Breast epithelium (tissue), 4 donors: ENCODE measurements at places on chromosomes 6 and 20. TPM values are rescaled to one million over a fixed set of nuclear protein-coding genes. Genes with fewer than 3 reads are reported as not detected.
A peak's percentile ranks its signal among the peaks of the same experiment; 100 is the strongest.

The LIME1 gene
- 12.0 TPM for total RNA-seq

DNA sequence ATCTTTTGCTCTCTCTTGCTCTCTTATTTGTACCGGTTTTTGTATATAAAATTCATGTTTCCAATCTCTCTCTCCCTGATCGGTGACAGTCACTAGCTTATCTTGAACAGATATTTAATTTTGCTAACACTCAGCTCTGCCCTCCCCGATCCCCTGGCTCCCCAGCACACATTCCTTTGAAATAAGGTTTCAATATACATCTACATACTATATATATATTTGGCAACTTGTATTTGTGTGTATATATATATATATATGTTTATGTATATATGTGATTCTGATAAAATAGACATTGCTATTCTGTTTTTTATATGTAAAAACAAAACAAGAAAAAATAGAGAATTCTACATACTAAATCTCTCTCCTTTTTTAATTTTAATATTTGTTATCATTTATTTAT lies 15.9 kb downstream of the VEGFA start:
- no peak overlapping the region for H3K4me3 ChIP-seq
- H3K36me3 ChIP-seq = no peaks in the 10 kb centered on the region
- DNase-seq = no peak
- H3K4me1 ChIP-seq = no peaks in the 10 kb centered on the region
- no peaks in the 10 kb centered on the region for H3K27me3 ChIP-seq

DNA sequence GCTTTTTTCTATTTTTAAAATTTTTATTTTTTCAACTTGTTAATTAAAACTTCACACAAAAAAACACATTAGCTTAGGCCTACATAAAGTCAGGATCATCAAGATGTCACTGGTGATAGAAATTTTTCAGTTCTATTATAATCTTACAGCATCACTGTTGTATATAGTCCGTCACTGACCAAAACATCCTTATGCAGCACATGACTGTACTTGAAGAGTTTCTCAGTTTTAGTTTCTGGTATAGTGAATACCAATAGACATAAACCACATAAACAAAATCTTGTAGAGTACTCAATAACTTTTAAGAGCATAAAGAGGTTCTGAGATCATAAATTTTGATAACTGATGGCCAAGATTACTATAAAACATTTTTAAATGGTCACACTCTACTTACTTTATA lies 71.8 kb downstream of the ASCC3 start:
- H3K27ac ChIP-seq = no peak overlapping the region
- H3K4me1 ChIP-seq = no peaks in the 10 kb centered on the region
- H3K4me3 ChIP-seq = no peak overlapping the region
- no peaks in the 10 kb centered on the region for H3K27me3 ChIP-seq
- DNase-seq = no peak
- H3K36me3 ChIP-seq = no peaks in the 10 kb centered on the region

DNA sequence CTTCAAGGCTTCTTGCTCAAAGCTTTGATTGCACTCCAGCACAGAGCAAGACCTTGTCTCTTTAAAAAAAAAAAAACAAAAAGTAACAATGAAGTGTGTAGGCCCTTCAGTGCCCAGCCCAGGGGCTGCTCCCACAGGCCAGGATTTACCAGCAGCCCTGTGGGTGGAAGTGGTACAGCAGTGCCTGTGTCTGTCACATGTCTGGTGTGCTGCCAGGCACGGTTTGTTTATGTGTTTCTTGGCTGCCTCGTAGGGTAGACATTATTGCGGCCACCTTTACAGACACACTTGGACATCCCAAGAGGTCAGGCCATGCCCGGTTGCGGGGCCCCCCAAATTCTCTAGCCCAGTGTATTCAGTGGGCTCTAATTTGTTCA lies 12.7 kb downstream of the DYNLRB1 start:
- DNase-seq = peak; percentile 68
- peak overlapping the region; percentile 41 for H3K27ac ChIP-seq
- no peaks in the 10 kb centered on the region for H3K27me3 ChIP-seq

DNA sequence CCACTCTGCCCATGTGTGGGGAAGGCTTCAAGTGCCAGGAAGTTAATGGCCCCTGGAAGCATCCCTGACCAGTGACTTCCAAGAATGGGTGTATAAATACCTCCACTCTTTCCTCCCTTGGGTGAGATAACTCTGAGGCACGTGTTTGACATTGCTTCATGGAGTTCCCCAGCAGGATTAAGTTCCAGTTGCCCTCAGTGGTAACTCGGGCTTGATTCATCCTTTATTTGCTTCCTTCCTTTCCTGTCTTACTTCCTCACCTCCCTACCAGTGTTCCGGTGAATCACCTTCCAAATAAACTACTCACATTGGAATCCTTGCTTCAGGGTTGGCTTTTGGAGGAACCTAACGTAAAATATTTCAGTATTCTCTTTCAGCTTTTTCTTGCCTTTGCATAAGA lies 84.6 kb upstream of the JAG1 start:
- H3K36me3 ChIP-seq = no peaks in the 10 kb centered on the region
- H3K27me3 ChIP-seq = no peaks in the 10 kb centered on the region
- DNase-seq = no peak

DNA sequence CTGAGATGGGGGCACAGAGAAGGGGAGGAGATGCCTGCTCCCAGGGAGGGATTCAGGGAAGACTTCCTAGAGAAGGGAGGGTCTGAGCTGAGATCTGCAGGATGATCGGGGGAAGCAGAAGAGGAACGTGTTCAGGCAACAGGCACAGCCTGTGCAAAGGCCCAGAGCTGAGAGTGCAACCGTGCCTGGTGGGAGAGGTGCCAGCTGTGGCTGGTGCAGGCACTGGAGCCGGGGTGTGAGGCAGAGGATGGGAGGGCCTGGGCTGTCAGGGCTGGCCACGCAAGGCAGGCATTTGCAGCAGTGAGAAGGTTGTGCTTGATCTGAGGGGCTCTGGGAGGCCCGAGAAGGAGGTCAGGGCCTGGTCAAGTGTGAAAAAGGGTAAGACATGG lies 27.7 kb downstream of the PTGIS start:
- H3K4me1 ChIP-seq = no peaks in the 10 kb centered on the region
- no peak overlapping the region for H3K27ac ChIP-seq
- DNase-seq = no peak
- H3K27me3 ChIP-seq = no peaks in the 10 kb centered on the region
- H3K36me3 ChIP-seq = no peaks in the 10 kb centered on the region
- no peak overlapping the region for H3K4me3 ChIP-seq

DNA sequence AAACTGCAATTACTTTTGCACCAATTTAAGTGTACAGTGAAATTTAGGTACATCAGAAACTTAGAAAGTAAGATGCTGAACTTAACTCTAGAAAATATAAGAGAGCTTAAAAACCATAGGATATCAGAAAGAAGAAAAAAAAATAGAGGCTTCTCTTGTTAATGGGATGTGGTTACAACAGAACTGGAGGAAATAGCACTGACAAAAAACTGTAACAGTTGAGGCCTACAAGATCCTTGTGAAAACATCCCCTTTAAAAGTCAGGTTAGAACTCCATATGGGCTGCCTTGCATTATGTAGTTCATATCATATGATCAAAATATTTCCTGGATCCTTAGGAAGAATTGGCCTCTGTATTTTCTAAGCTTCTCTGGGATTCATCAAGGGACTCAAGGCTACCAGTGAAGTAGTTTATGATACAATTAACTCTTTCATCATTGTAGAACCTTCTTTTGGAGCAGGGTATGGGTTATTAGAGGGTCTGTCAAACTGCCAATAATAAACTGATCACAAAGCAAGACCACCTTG lies 24.8 kb downstream of the MTCL3 start:
- no peaks in the 10 kb centered on the region for H3K36me3 ChIP-seq
- DNase-seq = no peak
- H3K27ac ChIP-seq = no peak overlapping the region
- H3K4me1 ChIP-seq = no peaks in the 10 kb centered on the region
- no peaks in the 10 kb centered on the region for H3K27me3 ChIP-seq
- no peak overlapping the region for H3K4me3 ChIP-seq
